AG09309 (cell line): ENCODE measurements at places on chromosomes 5 and 9.

DNA sequence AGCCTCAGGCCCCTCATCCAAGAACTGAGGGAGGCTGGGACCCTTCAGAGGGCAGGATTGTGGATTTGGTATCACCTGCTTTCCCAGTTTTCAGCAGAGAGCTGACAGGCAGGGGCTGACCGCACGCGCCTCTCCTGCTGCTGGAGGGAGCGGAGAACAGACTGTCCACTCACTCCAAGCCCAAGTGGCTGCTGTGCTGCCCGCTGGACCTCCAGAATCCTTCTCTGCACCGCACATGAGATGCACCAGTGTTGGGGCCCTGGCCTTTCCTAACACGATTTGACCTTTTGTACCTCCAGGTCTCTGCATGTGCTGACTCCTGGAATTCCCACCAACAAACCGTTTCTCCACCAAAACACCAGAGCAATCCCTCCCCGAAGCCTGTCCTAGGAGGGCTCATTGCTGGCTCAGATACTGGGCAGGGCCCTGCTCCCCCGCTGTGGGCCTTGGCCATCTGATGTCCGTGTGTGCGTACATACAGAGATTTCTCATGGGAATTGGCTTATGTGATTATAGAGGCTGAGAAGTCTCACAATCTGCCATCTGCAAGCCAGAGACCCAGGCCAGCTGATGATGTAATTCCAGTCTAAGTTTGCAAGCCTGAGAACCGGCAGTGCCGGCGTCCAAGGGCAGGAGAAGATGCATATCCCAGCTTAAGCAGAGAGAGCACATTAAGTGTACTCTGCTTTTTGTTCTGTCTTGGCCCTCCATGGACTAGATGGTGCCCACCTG is 141.7 kb downstream of the GADD45G start:
- no peak for DNase-seq

DNA sequence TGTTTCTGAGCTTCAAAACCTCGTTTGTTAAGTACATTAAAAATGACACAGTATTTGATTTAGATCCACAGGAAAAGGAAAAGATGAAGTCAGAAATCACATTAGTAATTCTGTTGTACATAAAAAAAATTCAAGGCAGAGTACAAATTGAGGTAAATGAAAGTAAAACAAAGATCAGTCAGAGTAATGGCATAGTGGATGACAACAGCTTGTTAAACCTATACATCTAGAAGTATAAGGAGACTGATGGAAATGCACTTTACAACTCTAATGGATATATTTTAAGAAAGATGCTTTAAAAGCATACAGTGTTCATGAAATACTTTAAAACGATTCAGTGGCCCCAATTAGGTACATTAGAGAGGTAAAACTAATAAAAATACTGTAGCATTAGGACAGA is 631.3 kb upstream of the SEMA6A start:
- DNase-seq: no peak

DNA sequence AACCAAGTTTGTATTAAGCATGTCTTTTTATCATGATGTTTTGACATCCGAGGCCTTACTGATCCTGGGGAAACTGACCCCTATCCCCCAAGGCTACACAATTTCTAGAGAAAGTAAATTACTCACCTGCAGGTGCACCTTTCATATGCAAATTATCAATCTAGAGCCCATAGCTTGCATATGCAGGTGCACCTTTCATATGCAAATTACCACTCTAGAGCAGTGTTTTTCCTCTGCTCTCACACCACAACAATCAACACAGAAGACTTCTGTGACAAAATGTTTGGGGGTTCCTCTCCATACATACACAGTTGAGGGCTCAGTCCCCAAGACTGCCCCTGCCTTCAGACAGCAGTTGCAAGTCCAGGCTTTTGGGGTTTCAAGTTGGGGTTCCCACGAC is 203.7 kb upstream of the RORB start:
- DNase-seq: no peak

DNA sequence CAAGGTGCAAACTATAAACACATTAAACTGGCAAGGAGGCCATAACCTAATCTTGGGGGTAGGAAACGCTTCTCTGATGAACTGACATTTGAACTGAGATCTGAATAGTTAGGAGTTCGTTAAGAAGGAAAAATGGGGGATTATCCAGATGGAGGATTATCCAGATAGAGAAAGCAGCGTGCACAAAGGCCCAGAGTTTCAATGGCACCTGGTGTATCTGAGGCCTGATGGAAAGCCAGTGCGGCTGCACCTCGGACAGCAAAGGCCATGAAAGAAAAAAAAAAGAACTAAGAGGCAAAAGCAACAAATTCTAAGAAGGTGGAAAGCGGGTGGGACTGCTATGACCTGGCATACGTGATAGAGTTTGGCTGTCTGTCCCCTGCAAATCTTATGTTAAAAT is 13.0 kb upstream of the CTNNAL1 start:
- DNase-seq: no peak

DNA sequence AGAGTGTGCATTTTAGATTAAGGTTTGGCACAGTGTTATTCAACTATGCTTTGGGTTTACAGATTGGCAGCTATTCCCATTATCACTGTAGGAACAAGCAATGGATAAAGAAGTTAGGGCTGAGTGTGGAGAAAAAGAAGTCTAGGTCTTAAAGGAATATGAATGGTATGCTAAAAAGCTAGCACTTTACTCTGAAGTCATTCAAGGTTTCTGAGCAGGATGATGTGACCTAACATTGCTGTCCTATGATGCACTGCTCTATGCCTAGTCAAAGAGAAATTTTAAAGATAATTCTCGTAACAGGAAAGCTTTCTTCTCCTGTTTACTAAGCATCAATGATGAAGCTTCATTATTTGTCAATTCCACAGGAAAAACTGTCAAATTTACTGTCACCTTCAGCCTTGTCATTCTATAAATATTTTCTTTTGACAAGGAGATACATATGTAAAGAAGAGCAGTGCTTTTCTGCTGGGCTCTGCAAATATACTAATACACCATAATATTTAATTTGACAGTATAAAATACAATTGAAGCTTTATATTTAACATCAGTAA is 476.1 kb upstream of the PTPRD start:
- no peak for DNase-seq
